ENCODE measurements at places on chromosomes 1 and 21.
A peak's percentile ranks its signal among the peaks of the same experiment; 100 is the strongest.

GRCh38 chr1:219020386-219020785 is 153.3 kb upstream of the LYPLAL1 start:
- H3K27ac ChIP-seq: no peak overlapping the region
- no peak overlapping the region for H3K4me3 ChIP-seq
- no peaks in the 10 kb centered on the region for H3K4me1 ChIP-seq

DNA sequence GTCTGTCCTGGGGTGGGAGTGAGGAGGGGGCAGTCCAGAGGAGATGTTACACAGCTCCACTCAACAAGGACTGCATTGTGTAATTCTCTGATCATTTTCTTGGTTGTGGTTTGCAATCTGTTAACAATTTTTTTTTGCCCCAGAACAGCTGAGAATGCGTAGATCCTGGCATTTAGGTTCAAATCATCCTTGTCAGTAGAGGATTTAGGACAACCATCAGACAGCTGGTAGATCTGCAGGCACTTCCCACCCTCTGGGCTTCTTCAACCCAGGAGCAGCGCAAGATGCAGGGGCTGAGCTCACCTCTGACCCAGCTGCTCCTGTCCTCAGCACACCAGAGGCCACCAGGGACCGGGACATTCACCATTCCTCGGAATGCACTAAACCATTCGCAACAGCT is 13.5 kb downstream of the BCAR3 start:
- no peaks in the 10 kb centered on the region for H3K36me3 ChIP-seq
- no peak for DNase-seq
- no peak overlapping the region for H3K27ac ChIP-seq
- peaks cover 51% of the 10 kb centered on the region for H3K4me1 ChIP-seq
- no peak overlapping the region for H3K4me3 ChIP-seq
- no peaks in the 10 kb centered on the region for H3K27me3 ChIP-seq

DNA sequence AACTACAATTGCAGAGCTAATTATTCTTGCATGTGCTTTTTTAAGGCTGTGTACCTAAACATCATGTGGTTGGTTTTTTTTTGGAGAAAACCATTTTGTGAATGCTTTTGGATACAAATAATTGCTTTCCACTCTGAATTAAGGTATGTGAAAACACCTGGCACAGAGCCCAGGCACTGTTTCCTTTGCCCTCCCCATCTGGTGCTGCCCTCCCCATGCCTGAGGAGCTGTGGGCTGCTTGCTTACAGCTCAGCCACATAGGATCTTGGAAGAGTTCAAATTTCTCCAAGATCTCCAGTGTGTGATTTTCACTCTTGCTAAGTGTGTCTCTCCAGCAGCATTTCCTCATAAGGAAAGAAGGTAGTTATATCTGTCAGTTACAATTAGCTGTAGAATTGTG is 27.8 kb downstream of the DNM3 start:
- no peaks in the 10 kb centered on the region for H3K36me3 ChIP-seq
- H3K27me3 ChIP-seq: no peaks in the 10 kb centered on the region
- H3K4me1 ChIP-seq: no peaks in the 10 kb centered on the region
- no peak overlapping the region for H3K27ac ChIP-seq
- H3K4me3 ChIP-seq: no peak overlapping the region
- DNase-seq: no peak

- no peak overlapping the region for H3K27ac ChIP-seq
- no peaks in the 10 kb centered on the region for H3K36me3 ChIP-seq
- DNase-seq: no peak
- H3K4me3 ChIP-seq: no peak overlapping the region
- no peaks in the 10 kb centered on the region for H3K27me3 ChIP-seq
Measured at GRCh38 chr1:167812972-167813371, 91.2 kb downstream of the MPZL1 start.

DNA sequence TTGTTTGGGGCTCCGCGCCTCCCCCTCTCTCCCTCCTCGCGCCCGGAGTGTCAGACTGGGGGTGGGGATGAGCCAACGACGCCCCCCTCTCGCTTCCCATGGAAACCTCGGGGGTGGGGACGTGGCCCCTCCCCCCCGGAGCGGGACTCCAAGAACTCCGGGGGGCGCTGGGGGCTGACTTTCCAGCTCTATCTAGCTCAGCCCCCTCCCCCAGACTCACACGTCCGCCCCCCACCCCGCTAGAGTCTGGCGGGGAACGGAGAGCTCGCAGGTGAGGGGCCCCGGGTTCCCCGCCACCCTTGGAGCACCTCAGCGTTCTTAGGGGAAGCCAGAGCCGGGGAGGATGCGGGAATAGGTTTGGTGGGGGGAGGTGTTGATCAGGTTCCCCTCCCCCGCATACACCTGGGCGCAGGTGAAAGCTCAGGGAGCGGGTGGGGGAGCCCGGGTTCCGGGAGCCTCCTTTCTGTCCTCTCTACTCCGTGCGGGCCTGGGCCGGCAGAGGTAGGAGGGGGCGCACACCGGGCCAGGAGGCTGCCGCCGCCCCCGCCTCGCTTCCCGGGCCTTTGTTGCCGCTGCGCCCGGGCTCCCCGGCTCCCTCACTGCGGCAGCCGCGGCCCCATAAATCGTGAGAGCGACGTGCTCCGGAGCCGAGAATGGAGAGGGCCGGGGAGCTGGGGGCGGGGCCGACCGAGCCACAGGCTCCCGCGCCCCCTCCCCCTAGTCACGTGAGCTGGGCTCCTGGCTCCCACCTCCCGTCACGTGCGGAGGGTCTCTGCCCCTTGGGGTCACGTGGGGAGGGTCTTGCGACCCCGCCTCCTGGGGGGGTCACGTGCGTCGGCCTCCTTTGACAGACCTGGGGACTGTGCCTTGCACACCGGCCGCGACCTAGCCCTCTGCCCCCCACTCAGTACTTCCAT is 1.9 kb downstream of the EFNA3 start:
- H3K4me3 ChIP-seq: peak overlapping the region; percentile 42
- DNase-seq: no peak
- H3K36me3 ChIP-seq: no peaks in the 10 kb centered on the region

DNA sequence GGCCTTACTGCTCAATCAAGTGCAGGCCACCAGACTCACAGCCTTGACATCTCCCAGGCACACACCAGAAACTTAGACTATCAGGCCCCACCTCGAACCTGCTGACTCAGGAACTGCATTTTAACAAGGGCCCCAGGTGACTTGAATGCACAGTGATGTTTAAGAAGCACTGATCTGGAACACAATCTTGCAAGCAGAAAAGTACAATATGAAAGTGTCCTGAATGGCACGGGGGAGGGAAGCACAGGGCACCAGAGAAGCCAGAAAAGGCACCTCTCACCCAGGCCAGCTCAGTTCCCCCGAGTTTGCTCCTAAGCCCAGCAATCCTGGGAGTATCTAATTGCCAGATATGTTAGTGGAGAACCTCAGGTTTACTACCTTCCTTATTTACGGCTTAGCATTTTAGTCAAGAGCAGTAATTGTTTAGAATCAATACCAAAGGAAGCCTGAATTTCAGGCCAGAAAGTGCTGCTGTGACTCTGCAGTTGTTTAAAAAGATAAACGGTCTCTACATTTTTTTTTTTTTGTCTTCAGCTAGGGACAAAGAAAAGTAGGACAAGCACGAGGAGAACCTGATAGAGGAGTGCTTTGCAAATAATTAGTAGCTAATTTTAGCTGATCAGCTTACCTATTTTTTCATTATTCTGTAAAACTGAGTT is 50.9 kb upstream of the CDC42BPA start:
- no peak overlapping the region for H3K4me3 ChIP-seq
- H3K4me1 ChIP-seq: no peaks in the 10 kb centered on the region
- no peak overlapping the region for H3K27ac ChIP-seq
- DNase-seq: no peak
- no peaks in the 10 kb centered on the region for H3K36me3 ChIP-seq

DNA sequence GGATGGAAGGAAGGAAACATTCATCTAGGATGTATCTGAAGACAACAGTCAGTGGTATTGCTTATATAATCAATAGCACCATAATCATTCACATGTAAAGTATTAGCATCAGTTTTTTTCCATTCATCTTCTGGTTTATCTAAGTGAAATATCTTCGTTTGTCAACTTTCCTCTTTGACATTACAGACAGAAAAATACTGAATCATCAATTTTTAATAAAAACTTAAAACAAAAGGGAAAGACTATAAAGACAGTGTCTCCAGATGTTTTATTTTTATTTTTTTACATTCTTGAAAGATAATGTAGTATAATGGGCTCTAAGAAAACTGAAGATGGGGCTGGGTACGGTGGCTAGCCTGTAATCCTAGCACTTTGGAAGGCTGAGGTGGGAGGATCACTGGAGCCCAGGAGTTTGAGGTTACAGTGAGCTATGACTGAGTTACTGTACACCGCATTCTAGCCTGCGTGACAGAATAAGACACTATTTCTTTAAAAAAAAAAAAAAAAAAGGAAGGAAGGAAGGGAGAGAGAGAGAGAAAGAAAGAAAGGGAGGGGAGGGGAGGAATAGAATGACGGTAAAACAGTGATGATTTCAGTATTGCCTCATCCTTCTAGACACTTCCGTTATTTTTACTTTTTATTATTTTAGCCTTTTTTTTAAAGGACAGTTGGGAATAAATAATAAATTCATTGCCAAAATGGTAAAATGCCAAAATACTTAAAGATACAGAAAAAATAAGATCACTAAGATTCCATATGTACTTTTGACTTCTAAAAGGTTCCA is 89.5 kb downstream of the NRIP1 start:
- H3K36me3 ChIP-seq: no peaks in the 10 kb centered on the region
- no peaks in the 10 kb centered on the region for H3K27me3 ChIP-seq
- no peaks in the 10 kb centered on the region for H3K4me1 ChIP-seq
- DNase-seq: no peak
- no peak overlapping the region for H3K4me3 ChIP-seq

DNA sequence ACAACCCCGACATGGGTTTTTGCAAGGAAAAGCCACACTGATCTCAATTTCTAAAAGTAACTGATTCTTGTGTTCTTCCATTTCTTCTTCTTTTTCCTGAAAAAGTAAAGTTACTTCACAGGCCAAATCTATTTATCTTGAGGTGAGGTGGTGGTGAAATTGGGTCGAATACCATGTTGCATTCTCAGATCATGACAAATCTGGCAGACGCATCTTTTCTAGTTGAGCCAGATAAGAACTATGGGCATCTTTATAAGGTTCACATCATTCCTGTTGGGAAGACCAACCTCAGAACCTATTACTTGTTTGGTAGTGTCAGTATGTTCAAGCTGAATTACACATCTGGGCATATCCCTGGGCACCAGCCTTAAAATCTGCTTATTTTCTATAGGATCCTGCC is 78.6 kb upstream of the USP25 start:
- H3K4me3 ChIP-seq: no peak overlapping the region
- H3K27me3 ChIP-seq: no peaks in the 10 kb centered on the region
- H3K36me3 ChIP-seq: no peaks in the 10 kb centered on the region
- H3K4me1 ChIP-seq: no peaks in the 10 kb centered on the region

- no peak for DNase-seq
- no peaks in the 10 kb centered on the region for H3K36me3 ChIP-seq
- H3K4me3 ChIP-seq: no peak overlapping the region
Measured at GRCh38 chr1:61109158-61109557, 26.8 kb downstream of the NFIA start.

GRCh38 chr1:241899210-241899609 is 51.2 kb downstream of the EXO1 start:
- H3K4me1 ChIP-seq: no peaks in the 10 kb centered on the region
- no peaks in the 10 kb centered on the region for H3K36me3 ChIP-seq
- H3K4me3 ChIP-seq: no peak overlapping the region
- H3K27me3 ChIP-seq: no peaks in the 10 kb centered on the region

DNA sequence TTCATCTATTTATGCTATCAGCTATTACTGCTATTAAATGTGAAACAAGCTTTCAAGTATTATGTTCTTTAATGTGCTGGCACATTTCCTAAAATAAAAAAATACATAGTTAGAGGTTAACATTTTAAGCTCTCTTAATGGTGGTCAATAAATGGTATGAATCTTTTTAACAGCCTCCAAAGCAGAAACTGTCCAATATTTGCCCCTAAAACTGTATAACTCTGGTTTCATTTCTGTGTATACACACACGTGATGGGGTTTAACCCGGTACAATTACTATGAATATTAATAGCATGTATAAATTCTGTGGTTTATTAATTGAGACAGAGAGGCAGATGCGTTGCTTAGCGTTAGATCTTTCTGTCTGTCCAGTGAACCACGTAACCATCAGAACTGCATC is 2.2 kb downstream of the ESRRG start:
- no peak overlapping the region for H3K4me3 ChIP-seq
- H3K4me1 ChIP-seq: no peaks in the 10 kb centered on the region
- H3K27ac ChIP-seq: no peak overlapping the region
- H3K27me3 ChIP-seq: no peaks in the 10 kb centered on the region
- no peaks in the 10 kb centered on the region for H3K36me3 ChIP-seq
- DNase-seq: no peak

All from ascending aorta (tissue), 2 donors.